ENCODE measurements at places on chromosomes 4 and X.

DNA sequence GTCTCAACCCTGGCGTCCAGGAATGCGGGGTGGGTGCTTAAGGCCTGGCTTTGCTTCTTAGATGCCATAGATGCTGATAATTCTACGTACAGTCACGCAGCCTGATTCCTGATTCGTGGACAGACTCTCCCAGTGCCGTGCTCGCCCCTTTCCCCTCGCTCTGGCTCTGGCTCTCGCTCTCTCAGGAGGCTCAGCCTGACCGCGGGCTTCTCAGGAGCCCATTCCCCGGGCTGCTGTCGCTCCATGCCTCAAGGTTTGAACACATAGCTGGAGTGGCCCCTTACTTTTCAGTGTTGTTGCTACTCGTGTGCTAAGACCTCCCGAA lies 59.2 kb upstream of the ZC4H2 start:
- no peak for DNase-seq

GRCh38 chrX:16882702-16883486 lies 12.7 kb upstream of the RBBP7 start:
- peak; percentile 70 for DNase-seq

- peak; percentile 45 for DNase-seq
Observed at GRCh38 chrX:130097507-130098209, 12.6 kb downstream of the ELF4 start.

- peak; percentile 30 for DNase-seq
Observed at GRCh38 chr4:47122592-47123291, 91.4 kb downstream of the GABRB1 start.

DNA sequence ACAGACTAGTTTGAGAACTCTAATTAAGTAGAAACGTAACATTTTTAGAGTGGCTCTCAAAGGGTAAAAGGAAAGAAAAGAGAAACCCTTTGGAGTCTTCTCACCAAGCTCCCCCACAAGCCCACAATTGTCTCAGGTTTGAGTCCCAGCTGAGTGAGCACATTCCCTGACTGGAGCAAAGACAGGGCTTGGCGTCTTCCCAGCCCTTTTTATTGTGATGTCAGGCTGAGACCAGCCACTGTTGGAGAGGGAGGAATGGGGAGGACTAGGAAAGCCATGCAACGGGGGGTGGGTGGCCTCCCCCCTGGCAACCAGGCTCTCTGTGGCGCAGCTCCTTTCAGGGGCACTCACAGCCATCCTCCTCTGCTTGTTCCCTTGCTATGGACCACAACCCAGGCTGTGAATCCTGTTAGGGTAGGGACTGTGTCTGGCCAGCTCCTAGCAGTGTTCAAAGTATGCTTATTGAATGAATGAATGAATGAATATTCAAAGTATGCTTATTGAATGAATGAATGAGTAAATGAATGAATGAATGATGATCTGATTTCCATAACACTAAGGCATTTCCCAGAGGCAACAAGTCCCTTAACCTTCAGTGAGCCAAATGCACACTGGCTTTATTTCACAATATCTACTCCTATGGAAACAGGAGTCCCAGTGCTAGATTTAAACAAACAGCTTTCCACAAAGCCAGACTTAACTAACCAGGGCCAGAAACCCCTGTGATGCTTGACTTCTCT lies 413.3 kb downstream of the MID1IP1 start:
- DNase-seq = no peak

DNA sequence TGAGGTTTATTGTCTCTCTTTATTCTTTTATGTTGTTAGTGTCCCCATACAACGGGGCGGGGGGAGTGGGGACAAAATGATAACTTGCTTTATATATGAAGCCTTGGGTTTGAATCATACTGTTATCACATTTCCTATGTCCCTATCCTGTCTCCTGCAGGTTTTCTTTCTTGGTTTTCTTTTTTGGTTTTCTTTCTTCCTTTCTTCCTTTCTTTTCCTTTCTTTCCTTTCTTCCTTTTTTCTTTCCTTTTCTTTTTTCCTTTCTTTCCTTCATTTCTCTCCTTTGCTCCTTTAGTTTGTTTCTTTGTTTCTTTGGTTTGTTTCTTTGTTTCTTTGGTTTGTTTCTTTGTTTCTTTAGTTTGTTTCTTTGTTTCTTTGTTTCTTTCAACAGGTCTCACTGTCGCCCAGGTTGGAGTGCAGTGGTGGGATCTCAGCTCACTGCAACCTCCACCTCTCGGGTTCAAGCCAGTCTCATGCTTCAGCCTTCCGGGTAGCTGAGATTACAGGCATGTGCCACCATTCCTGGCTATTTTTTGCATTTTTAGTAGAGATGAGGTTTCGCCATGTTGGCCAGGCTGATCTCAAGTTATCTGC lies 4.8 kb downstream of the FMR1 start:
- DNase-seq = no peak

DNA sequence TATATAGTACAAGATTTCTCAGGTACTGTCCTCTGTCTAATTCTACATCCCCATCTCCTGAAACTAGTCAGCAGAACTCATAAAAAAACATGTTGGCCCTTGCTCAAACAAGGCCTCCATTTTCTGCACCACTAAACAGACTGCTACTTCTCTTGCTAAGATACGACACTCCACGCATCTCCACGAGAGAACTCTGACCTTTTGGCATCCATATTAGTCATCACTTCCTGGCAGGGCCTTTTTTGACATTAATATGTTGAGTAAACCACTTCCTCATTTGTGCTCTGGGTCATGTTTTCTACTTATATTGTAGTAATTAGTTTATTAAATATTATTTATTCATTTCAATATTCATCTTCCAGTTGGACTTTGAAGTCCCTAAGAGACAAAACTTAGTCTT lies 65.6 kb downstream of the DCAF8L1 start:
- DNase-seq = no peak

- no peak for DNase-seq
Observed at GRCh38 chr4:139018971-139019758, 3.6 kb downstream of the NOCT start.

- no peak for DNase-seq
Observed at GRCh38 chrX:69429339-69430015, 74.6 kb upstream of the NALF2 start.

GRCh38 chrX:21932292-21933002 lies 8.1 kb upstream of the SMS start:
- no peak for DNase-seq

DNA sequence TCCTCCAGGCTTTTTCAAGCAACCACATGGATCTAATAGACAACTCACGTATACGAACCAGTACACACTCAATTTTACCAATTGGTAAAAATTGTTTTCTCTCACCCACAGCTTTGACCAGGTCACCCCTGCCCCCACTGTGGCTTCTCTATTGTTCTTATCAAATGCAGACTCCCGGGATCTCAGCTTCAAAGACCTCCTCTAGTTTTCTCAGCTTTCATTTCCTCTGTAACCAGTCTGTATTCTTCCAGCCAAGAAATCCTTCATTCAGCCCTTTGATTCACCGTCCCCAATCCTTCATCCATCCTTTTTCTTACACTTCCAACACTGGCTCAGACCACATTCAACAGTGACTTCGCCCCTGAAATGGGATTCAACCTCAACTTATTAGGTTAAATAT lies 120.7 kb downstream of the CORIN start:
- no peak for DNase-seq

- no peak for DNase-seq
Observed at GRCh38 chr4:110055158-110055768, 142.6 kb downstream of the EGF start.
